ENCODE measurements at places on chromosomes 2 and 18.

DNA sequence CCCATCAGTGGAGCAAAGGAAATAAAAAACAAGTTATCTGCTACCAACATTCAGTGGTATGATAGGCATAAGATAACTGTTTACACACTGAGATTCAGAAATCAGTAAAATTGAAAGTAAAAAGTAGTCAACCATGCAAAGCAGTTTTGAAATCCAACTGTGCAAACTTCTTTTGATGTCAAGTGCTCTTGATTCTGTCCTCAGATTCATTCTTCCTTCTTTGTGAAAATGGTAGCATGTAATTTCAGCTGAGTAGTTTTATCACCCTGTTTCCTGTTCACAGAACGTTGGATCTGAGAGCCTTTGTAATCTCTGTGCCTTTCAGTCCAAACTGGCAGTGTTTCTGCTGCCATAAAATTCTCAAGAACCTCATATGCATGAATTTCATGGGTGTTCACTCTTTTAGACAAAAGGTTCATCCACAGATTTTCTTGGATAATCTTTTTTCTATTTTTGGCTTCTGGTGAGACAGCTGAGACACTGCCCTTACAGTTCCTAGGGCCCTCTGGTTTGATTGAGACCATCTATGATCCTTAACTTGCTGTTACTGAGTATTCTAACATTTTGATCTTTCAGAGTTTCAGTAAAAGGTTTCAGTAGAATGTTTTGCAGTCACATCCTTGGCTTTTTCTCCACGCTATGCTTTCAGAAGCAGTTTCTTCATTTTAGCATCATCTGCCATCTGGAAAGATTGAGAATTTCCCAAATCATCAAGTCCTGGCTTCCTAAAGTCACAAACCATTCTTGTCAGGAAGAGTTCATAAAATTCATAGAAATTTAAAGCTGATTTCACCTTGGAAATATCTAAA lies 272.3 kb upstream of the EPHA4 start:
- DNase-seq, result no peak

- no peak for DNase-seq
These were observed 326.2 kb upstream of the MEX3C start for GRCh38 chr18:51523671-51524070.

- DNase-seq, result no peak
These were observed 107.8 kb downstream of the PRELID3A start for GRCh38 chr18:12515550-12515949.

DNA sequence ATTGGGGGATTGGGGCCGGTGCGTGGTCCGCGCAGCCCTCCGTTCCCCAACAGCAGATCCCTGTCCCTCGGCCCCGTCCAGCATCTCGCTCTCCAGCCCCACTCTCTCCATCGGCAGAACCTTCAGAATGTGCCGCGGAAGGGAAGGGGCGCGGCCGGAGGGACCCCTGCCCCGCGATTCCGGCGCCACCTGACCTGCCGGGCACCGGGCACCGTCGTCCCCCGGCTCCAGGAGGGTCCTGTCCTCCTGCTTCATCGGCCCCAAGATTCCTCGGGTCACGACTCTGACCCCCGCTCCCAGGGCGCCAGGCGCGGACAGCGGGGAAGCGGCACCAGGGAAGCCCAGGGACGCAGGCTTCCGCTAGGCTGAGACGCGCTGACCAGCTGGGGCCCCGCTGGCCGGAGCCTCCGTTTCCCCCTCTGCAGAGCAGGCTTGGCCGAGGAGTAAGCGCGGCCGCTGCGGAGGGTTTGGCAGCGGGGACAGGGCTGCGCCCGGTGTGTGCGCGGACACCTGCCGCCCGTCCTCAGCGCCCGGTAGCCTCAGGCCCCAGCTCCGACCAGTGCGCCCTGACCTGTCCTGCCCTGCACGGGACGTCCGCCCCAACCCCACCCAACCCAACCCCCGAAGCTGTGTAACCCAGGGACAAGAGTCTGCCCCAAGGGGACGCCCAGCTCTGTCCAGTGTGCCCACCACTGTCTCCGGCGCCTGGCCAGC lies 16.8 kb upstream of the BOK start:
- DNase-seq, result no peak

GRCh38 chr2:147718831-147719230 lies 126.0 kb upstream of the ACVR2A start:
- no peak for DNase-seq

GRCh38 chr2:104702031-104702850 lies 151.7 kb upstream of the POU3F3 start:
- no peak for DNase-seq

DNA sequence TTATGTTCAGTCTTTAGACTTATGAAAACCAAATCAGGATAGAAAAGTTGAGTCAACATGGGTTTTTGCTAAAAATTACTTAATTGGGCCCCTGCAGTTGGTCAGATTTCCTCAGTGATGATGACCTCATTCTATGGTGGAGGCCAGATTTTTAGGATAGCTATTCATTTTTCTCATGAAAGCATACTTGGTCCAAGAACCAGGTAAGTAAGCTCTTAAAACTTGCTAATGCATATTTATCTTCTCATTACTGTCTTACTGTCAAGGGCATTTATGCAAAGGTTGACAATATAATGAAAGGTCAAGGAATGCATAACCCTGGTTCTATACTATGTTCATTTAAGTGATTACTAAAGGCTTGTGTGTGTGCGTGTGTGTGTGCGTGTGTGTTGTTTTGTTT lies 650.6 kb downstream of the SATB2 start:
- no peak for DNase-seq

GRCh38 chr18:56076723-56077122 lies 488.7 kb upstream of the TCF4 start:
- no peak for DNase-seq

DNA sequence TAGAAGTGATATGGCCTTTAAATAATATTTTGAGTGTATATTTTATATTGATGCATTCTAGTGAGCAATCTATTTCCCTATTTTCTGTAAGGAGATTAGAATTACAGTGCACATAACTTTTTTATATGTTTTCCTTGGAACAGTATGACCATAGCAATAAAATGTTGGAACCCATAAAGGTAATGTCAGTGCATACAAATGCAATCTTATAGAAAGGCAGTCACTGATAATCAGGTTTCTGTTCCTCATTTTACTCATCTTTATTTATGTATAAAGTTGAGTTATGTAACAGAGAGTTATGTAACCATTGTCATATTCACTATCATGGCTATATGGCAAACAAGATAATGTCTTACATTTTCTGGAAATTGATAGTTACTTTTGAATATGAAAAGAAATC lies 179.9 kb upstream of the NETO1 start:
- no peak for DNase-seq

DNA sequence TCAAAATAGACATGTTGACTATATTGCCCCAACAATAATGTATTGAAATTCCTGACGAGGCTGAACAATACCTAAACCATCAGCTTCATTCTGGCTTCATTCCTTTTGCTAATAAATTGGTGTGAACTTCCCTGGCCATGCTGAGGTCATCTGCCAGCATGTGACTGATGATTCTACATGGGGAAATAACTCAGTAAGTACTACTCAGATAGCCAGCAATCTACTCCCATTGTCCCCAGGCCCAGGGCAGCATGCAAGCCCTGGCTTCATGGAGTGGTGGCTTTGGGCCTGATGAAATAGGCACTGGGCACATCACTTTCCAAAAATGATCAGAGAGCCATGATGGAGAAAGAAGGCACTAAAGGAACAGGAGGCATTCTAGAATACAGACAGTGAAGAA lies 468.5 kb upstream of the PIK3C3 start:
- DNase-seq, result no peak

DNA sequence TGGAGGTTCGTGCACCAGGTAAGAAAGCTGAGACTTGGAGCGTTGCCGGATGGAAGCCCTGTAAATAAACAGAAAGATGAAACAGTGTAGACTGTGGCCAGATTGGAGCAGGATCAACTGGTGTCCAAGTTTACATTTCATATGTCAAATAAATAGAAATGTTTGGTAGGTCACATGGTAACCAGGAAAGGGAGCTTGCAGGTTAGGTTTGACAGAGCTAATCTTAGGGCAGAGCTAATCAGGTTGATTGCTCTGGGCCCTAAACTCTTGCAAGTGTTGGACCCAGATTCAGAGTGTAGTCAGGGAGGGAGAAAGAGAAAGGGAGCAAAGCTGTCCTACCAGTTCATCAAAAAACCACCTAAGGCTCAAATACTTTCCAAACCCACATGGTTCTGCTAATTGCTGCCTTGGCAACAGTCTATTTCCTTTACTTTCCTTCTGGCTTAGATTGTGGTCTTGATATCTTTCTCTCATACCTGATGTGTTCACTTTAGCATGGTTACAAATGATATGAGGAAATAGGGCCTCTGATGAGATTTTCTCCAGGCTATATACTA lies 63.2 kb downstream of the G6PC2 start:
- DNase-seq, result no peak

- DNase-seq, result no peak
These were observed 16.5 kb downstream of the TWIST2 start for GRCh38 chr2:238864207-238865014.

All from T follicular helper cell (primary cell).